HEK293T (cell line): ENCODE measurements at places on chromosomes 7 and 10.

DNA sequence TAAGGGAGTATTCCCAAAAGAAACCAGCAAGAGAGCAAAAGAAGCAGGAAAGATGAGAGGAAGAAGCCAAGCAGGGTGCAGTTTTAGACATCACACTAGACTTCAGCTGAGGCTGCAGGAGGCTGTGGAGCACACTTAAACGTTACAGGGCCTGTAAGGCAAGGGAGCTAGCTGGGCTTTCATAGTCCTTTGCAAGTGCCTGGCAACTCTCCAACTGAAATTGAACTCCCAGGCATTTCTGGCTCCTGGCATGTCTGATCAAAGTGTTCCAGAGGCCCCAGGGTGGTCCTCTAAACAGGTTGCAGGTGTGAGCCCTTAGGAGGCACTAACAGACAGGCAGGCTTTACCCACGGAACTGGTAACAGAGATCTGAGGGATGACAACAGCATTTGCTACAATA is 750.2 kb downstream of the XPNPEP1 start:
- DNase-seq, result no peak

DNA sequence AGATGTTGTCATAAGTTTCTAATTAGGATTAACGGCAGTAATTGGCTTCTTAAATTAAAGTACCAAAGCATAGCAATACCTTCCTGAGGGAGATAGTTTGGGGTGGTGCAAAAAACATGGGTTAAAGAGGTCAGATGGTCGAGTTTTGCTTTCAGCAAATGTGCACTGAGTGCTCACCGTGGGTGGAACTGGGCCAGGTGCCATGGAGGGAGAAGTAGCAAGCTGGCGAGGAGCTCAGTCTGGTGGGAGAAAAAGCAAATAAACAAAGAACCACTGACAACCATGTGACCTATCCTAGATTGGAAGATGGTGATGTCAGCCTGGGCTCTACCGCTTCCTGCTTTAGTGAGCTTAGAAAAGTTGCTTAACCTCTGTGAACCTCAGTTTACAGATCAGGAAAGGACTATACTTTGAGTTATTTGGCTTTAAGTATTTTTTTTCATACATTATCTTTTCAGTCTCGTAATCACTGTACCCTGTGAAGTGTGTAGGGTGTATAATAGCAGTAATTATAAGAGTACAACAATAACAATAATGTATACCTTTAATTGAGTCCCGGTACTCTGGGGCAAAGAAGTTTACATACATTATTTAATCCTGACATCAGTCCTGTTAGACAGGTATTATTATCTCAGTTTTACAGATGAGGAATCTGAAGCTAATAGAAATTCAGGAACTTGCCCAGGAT is 69.0 kb upstream of the PDCD4 start:
- DNase-seq, result peak; percentile 64

GRCh38 chr7:72415586-72415985 is 3.4 kb upstream of the CALN1 start:
- no peak for DNase-seq

GRCh38 chr10:58575491-58575890 is 62.8 kb downstream of the BICC1 start:
- DNase-seq, result no peak

GRCh38 chr10:48252354-48252650 is 22.2 kb downstream of the FRMPD2 start:
- DNase-seq, result no peak

DNA sequence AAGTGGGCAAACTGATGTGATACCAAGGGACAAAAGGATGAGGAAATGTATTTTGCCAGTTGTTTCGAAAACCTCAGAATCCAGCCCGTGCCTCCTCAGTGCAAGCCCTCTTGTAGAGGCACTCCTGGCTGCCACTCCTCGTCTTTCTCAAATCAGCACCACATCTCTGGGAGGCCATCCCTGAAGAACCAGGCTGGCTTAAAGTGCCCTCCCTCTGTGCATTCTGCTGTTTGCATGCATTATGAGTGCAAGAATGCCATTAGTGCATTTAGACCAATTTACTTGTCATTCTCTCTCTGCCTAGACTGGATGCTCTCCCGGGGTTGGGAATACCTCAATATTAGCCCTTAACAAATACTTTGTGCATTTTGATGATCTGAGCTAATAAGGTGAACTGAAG is 19.9 kb upstream of the FAM180A start:
- DNase-seq, result no peak

DNA sequence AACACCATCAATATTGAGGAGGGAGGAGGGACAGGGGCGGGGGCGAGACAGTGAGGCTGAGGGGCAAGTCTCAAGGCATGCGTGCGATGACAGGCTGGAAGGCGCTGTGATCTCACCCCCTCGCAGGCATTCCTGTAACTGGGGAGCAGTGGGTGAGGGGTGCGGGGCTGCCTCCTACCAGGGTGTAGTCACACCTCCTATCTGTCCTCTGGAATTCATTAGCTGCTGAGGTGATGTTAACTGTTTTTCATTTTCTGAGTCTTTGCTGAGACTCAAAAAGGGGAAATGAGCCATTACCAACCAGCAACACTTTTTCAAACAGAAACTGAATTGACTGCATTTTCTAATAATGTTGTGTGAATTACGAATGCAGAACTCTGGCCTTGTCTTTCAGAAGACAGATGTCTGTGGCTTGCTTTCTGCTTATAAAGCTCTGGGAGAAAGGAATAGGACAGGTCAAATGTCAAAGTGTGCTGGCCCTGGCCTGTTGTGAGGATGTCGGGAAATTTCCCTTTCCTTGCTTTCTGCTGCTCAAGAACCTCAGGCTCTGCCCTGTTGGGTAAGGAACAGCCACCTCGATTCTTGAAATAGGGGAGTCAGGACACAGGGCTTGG is 23.7 kb upstream of the CDH23 start:
- DNase-seq, result no peak

DNA sequence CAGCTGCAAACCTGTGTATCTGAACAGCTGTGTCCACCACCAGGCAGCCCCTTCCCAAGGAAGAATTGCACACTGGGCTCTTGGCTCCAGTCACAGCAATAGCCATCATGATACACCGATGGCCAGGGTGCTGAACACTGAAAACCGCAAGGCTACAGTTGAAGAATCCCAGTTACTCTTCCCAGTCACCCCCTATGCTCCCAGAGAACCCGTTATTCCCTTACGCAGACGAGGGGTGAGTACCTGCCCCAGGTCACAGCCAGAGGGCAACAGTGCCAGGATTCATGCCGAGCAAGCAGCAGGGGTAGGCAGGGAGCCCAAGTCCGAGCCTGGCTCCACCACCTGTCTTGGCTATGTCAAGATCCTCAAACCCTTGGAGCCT is 57.8 kb downstream of the RASGEF1A start:
- DNase-seq, result no peak

GRCh38 chr10:69893271-69893900 is 91.7 kb downstream of the COL13A1 start:
- no peak for DNase-seq

- no peak for DNase-seq
Measured at GRCh38 chr7:52592698-52593097, 442.7 kb upstream of the POM121L12 start.

DNA sequence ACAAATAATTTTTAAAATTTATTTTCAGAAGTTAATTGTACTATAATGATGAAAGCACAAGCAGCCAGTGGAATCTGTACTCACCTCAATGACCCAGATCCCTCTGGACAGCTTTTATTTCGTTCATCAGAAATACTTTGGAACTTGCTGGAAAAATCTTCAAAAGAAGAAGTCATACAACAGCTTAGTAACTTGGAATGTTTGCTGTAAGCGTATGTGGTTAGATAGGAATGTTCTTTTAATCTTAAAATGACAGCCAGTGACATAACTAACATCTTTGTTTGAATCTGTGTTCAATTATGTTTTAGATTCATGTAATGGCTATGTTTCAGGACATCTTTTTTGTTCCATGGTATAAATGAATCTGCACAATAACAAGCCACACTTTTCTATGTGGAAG is 26.8 kb downstream of the CFAP69 start:
- no peak for DNase-seq

- DNase-seq, result peak; percentile 80
Measured at GRCh38 chr7:73606801-73607691, 17.3 kb downstream of the MLXIPL start.

- DNase-seq, result no peak
Measured at GRCh38 chr10:130177250-130177649, 41.1 kb downstream of the GLRX3 start.

- DNase-seq, result no peak
Measured at GRCh38 chr7:143292876-143293275, 4.7 kb downstream of the CASP2 start.

GRCh38 chr7:19482628-19483027 is 226.2 kb downstream of the POLR1F start:
- no peak for DNase-seq

DNA sequence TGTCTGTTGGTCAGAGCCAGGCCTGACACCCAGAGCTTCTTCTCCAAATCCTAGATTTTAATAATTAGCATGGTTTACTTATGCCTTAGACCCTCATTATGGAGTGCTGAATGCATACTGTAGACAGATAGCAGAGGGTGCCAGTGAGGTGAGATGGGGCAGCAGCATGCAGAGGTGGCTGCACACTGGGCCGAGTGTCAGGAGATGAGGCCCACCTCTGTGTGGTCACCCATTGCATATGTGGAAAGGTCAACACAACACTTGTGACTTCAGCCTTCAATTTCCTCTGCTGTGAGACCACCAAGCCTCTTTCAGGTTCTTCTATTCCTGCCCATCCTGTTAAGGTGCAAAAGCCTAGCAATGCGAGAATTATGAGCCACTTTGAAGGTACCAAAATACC is 39.7 kb upstream of the NMT2 start:
- DNase-seq, result no peak

DNA sequence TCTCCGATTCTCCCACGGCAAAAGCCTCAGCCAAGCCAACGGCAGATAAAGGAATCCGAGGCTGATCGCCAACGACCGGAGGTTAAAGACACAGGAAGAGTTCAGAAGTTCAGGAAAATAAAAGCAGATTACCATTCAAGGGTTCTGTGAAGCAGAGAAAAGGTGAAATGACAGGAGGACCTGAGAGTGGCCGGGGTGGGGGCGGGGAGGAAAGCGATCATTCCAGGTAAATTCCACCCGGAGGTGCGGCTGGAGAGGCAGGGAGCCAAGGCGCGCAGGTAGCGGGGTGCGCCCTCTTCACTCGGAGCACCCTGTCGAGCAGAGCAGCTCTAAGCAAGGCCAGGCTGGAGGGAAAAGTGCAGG is 35.3 kb upstream of the SEPHS1 start:
- DNase-seq, result no peak

GRCh38 chr10:131041441-131041840 is 270.1 kb downstream of the TCERG1L start:
- DNase-seq, result no peak

DNA sequence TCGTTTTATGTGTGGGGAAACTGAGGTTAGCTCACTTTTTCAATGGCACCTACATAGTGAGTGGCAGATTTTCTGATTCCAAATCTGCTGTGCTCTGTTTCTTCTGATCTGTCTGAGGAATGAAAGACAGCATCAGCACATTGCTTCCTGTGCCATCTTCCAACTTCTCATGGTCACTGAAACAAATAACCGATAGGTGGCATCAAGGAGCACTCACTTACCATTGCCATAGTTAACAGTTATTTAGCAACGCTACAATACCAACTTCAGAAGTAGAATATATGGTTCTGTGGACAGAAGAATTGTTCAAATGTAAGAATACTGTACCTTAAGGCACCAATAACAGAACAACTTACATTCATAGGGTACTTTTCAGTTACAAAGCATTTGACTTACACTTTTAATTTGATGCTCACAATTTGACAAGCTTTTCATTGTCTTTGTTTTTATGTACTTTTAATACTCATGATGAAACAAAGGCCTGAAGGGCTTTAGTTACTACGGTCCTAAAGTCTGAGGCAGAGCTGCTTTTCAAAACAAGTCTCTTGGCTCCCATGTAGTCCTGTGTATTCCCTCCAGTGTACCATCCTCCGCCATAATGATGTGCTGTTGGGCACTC is 228.9 kb upstream of the TCF7L2 start:
- peak; percentile 66 for DNase-seq

DNA sequence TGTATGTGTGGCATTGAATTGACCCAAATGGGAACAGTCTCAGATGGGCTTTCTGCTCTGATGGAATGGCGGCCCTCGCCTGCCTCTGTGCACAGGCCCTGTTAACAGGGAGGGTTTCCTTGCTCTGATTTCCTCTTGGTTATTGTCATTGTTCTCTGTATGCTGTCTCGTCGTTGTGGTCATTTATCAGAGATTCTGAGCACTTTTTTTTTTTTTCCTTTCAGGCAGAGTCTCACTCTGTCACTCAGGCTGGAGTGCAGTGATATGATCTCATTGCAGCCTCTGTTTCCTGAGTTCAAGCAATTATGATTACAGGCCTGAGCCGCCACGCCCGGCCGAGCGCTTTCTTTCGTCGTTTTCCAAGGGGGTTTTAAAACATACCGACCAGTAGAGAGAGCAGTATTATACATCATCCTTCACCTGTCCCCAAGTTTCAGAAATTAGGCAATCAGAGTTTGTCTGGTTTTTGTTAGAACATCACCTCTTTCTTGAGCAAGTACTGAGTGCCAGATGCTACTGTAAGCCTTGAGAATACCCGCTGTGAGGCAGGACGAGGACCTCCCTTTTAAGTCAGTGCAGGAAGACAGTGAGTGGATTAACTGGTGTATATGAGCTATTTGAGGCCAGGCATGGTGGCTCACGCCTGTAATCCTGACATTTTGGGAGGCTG is 6.5 kb downstream of the CHST12 start:
- DNase-seq, result no peak

- no peak for DNase-seq
Measured at GRCh38 chr10:71622154-71622526, 97.4 kb downstream of the C10orf105 start.

- DNase-seq, result no peak
Measured at GRCh38 chr10:44961931-44962750, 2.5 kb downstream of the RASSF4 start.

GRCh38 chr10:85873063-85873462 is 493.5 kb downstream of the GRID1 start:
- DNase-seq, result no peak

DNA sequence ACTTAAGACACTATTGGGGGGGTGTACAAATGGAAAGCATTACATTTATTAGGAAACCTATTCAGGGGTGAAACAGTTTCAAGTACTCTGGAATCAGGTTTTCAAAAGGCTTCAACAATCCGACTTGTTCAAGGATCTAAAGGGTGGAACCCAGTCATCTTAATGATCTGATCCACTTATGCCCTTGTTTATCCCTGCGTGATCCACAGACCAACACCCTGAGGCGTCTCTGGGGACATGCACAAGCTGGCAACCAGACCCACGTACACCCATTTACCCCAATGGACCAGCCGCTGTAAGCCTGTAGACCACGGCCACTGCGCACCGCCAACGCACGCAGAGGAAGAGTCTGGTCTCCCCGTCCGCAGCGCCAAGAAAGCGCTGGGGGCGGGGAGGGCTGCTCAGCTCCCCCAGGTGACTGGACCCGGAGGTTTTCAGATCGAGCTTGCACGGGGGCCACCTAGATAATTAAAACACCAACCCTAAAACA is 13.4 kb downstream of the HNRNPF start:
- no peak for DNase-seq
